Fibroblast of pulmonary artery (primary cell): ENCODE measurements at places on chromosomes 5 and 9.
A peak's percentile ranks its signal among the peaks of the same experiment; 100 is the strongest.

- DNase-seq = no peak
Observed at GRCh38 chr9:28938981-28939380, 1365.7 kb upstream of the C9orf72 start.

DNA sequence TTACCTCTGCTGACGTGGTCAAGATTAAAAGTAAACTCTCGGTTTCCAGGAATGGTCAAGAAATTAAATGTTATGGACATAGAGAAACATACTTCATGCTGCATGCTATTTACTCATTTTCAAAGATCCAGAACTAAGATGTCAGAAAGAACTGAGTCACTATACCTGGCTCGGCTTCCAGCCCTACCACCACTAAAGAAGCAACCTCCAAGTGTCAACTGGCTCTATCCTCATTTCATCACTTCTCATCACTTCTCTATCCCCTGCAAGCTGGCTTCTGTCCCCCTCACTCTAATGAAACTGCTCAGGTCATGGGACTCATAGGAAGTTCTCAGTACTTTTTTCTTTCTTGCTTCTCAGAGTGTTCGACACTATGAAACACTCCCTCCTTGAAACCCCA is 116.2 kb downstream of the CDK5RAP2 start:
- no peak for DNase-seq

DNA sequence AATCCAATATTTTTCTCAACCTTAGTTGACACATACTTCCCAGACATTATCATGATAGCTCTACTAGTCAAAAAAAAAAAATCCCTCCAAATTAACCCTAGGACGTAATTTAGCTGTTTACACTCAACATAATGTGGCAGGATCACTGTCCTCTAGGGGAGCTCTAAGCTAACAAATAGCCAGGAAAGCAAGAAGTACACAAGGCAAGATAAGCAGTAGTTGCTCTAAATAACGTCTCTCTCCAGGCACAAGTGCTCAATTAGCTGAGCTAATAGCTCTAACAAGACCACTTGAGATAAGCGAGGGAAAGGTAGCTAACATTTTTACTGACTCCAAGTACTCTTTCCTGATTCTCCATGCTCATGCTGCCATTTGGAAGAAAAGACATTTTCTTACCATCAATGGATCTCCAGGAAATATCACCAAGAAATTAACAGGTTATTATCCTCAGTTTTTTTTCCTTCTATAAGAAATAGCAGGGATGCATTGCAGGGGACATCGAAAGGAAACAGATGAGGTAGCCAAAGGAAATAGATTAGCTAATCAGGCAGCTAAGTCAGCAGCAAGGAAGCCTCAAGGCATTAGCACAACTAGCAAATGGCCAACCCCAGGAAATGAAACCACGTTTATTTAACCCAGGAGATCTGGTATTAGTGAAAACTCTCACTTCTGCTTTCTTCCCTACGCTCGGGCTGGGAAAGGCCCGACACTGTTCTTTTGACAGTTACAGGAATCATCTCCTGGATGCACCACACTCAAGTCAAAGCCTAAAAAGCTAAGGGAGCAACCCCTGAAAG is 614.1 kb downstream of the PTPRD start:
- no peak for DNase-seq

DNA sequence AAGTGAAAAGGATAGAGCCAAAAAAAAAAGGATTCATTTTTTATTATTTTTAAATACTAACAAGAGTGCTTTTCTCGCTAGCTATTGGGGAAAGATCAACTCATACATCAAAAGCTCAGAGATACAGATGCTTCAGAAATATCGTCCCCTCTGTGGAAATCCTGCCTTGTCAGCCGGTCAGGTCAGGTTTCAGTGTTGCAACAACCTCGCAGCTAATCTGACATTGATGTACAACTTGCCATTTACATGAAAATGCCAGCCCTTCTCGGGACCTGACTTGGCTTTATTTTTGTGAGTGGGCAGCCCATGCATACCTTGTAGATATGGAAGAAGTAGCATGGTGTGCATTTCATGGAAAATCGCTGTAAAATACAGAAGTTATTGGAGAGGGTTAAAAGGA is 358.8 kb upstream of the ADAMTS16 start:
- DNase-seq = no peak

- DNase-seq = no peak
Observed at GRCh38 chr5:170360709-170361108, 28.5 kb downstream of the KCNMB1 start.

DNA sequence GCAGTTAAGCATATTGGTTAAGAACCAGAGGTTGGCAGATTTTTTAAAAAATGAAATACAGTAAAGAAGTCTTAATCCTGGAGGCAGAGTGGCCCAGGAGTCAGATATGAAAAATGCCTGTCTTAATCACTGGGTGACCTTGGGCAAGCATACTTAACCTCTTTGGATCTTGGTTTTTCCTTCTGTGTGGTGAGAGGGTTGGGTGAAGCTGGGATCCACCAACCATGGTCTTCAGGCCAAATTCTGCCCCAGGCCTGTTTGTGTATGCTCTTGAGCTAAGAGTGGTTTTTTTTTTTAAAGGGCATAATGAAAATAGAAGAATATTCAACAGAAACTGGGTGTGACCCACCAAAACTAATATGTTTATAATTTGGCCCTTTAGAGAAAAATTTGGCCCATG is 20.0 kb upstream of the TEX48 start:
- DNase-seq = no peak

DNA sequence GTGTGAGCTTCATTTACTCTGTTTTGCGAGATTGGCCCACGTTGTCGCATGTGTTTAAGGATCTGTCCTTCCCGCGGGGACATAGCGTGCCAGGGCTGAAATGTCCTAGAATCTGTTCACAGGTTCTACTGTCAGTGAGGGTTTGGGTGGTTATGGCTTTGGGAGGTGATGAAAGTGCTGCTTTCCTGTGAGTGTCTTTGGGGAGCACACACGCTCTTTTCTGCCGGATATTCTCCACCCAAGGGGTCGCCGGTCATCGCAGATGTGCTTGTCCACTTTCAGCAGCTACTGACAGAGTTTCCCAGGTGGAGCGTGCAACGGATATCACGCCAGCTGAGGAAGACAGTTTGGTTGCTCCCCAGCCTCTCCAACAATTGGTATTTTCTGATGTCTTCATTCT is 32.1 kb downstream of the PROP1 start:
- DNase-seq = no peak

DNA sequence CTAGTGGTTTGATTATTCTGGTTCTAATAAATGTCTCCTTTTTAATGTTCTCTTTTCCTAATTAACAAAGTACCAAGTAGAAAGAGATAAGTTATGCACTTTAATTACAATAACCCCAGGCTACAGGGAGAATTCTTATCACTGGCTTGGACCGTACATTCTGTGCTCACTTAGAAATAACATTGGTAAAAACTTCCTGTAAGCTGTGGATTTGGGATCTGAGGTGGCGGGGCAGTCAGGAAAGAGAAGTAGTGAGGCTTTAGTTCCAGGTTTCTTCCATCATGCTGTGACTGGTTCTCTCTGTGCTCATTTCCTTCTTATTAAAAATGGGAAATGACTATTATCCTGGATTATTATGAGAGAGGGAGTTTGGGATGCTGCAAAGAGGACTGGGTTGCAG is 142.0 kb downstream of the EGFLAM start:
- no peak for DNase-seq

GRCh38 chr9:104786293-104786692 is 22.4 kb downstream of the NIPSNAP3B start:
- DNase-seq = no peak

DNA sequence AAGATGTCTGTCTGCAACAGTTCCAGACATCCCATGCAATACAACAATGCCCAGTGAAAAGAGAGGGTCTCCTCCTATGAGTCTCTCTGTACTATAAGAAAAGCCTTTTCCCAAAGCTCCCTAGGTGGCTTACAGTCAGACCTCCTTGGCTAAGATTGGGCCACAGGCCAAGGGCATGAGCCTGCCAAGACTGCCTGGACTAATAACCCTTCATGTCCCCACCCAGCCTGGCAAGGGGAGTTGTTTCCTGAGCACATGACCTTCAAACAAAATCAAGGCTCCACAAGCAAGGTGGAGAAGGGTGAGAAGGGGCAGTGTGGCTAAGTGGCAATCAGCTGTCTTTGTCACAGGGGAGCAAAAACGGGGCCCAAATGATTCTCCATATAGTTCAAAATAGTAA is 75.6 kb upstream of the ZSWIM6 start:
- peak; percentile 52 for DNase-seq

GRCh38 chr5:14281746-14282181 is 138.6 kb downstream of the TRIO start:
- DNase-seq = no peak

GRCh38 chr9:131873891-131874440 is 134.1 kb upstream of the RAPGEF1 start:
- DNase-seq = no peak

GRCh38 chr5:43348207-43348606 is 35.0 kb upstream of the HMGCS1 start:
- DNase-seq = no peak

GRCh38 chr5:160390787-160391696 is 8.8 kb downstream of the FAM200C start:
- DNase-seq = peak; percentile 50

DNA sequence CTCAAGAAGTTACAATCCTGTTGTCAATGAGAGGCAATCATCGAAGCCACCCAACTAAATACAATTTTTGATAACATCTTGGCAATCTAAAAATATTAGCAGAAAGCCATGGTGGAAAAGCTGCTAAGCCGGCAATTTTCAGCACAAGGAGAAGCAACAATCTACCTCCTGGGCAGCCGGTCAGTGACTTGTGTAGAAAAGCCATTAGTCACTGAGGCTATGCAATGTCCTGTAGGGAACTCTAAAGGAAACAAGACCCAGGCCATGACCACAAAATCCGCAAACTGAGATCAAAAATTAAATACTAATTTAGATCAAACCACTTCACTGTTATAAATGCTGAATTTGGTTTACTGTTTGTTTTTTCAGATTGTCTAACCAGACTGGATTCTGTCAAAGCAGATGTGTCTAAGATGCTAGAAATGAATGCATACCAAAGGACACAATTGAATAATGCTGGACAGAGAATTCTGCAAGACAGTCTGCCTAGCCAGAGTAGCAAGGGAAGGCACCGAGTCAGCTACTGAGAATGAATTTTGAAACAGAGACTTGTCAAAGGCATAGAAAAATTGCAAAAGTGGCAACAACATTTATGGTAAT is 384.8 kb downstream of the PRELID2 start:
- no peak for DNase-seq

DNA sequence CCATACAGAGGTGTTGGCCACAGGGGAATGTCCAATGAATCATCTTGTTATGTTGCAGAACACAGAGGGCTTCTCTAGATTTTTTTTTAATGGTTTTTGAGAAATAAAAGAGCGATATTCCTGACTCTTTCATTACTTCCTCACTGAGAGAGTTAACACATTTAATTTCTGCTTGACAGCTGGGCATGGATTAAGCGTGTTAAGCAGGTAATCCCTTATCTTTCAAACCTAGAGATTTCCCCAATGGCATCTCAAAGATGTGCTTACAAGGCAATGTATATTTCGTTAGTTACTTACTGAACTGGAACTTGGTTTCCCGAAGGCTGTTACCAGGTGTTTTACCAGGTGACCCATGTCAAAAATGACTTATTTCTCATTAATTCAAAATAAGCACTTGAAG is 21.8 kb upstream of the ADCY2 start:
- DNase-seq = no peak

GRCh38 chr5:67142816-67143215 is 53.8 kb downstream of the CD180 start:
- no peak for DNase-seq

DNA sequence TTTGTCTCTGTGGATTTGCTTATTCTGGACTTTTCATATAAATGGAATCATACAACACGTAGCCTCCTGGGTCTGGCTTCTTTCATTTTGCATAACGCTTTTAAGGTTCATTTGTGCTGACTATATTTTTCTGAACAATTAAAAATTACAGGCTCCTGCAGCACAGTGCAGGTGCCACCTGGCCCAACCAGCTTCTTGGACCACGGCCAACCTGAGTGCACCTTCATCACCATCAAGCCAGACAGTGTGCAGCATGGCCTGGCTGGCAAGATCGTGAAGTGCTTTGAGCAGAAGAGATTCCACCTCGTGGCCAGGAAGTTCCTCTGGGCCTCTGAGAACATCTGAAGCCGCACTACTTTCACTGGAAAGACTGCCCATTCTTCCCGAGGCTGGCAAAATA is 53.5 kb upstream of the COL15A1 start:
- no peak for DNase-seq

GRCh38 chr5:43623048-43623680 is 20.2 kb downstream of the NNT start:
- no peak for DNase-seq

- no peak for DNase-seq
Observed at GRCh38 chr9:21668516-21668915, 133.9 kb upstream of the MTAP start.

- peak; percentile 78 for DNase-seq
Observed at GRCh38 chr5:148913985-148914431, 87.6 kb downstream of the ADRB2 start.

DNA sequence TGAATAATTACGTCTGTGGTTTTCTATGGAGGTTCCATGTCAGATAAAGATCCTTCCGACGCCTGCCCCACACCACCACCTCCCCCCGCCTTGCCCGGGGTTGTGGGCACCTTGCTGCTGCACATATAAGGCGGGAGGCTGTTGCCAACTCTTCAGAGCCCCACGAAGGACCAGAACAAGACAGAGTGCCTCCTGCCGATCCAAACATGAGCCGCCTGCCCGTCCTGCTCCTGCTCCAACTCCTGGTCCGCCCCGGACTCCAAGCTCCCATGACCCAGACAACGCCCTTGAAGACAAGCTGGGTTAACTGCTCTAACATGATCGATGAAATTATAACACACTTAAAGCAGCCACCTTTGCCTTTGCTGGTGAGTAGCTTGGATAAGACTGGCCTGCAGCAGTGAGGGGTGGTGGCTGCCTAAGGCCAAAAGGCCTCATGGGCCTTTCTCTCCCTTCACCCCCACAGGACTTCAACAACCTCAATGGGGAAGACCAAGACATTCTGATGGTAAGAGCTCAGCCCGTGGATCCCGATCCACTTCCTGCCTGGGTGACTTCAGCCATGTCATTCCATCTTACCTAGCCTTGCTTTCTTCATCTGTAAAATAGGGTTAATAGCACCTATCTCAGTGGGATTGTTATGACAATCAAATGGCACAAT is at the start of gene IL3:
Gene IL3, plus strand, starts transcription at position 155 of the 661 bp plus-strand sequence. Its CDS starts 52 bp downstream, at position 207.
- no peak for DNase-seq

DNA sequence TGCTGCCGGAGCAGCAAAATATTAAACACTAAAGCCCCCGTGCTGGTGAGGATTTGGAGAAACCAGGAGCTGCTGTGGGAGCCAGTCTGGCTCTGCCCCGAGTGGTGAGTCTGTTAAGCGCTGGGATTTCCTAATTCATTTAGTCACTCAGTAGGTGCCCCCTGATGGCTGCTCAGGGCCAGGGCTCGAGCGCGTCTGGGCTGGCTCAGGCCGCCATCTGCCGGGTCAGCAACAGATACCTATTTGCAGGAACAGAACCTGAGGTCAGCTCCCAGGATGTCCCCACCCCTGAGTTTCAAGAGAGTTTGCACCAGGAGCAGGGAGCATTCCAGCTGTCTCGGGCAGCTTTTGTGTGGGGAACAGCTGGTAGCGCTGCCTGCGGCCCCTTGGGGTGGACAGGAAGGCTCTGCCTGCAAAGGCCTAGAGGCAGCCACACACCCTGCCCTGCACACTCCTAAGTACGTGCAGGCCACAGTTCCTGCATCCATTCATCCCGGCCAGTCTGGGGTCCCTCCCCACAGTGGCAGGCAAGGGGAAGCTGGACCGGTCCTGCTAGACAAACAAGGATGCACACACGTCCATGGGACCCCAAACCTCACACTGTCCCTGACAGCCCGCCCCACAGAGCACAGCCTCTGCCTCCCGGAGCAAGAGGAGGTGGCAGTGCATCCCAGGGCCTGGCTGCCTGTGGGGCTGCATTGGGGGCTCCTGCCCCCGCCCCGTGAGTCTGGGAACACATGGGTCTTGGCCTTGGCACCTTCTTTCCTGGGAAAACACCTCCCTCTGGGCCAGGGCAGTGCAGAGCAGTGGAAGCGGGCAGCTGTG is 83.7 kb downstream of the ADAMTS2 start:
- DNase-seq = peak; percentile 33
